GM13977 (cell line): ENCODE measurements at places on chromosomes 1 and 21.

- DNase-seq: no peak
These were observed 25.4 kb downstream of the HMGCS2 start for GRCh38 chr1:119743308-119743707.

- no peak for DNase-seq
These were observed 37.2 kb downstream of the VN1R5 start for GRCh38 chr1:247293047-247293446.

DNA sequence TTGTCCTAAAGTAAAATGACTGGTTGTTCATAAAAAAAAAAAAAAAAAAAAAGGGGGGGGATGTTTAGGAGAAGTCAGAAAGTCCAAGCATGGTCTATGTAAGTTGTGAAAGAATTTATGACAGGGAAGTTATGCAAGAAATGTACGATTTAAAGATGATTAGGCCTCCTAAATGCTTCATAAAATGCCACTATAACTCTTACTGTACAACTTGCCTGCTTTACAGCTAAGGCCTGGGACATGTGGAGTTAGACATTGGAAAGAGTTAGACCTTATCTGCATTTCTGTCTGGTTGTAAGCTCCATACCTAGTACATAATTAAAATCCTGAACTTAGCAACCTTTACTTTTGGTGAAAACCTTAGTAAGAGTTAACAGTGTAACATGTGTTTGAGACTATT lies 150.0 kb downstream of the TPR start:
- no peak for DNase-seq

DNA sequence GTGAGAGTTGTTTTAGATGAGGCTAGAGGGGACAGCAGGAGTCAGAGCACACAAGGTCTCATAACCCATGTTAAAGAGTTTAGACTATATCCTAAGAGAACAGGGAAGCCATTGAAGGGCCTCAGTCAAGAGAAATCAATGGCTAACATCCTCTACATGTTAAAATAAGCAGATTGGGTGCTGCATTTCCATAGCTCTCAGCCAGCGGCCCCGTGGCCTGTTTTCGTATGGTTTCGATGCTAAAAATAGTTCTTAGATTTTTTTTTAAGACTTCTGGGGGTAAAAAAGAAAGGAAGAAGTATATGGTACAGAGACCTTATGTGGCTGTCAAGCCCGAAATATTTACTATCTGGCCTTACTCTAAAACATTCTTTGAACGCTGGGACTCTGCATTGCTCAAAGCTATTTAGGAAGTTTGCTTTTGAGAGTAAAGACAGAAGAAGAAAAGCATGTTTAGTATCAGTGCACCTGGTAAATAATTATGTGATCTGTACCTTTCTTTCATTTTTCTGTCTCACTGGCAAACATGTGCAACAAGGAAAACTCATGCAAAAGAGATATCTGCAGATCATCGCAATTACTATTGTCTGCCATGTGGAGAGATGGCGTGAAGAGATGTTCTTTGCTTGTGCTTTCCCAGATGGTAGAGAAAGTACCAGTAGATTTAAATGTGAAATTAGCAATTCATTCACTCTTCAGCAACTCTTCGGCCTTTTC lies 8.4 kb downstream of the PDIK1L start:
- no peak for DNase-seq
